ENCODE measurements at places on chromosomes 4 and X.

GRCh38 chr4:178480105-178480504 lies 1037.9 kb upstream of the AGA start:
- no peak for DNase-seq

DNA sequence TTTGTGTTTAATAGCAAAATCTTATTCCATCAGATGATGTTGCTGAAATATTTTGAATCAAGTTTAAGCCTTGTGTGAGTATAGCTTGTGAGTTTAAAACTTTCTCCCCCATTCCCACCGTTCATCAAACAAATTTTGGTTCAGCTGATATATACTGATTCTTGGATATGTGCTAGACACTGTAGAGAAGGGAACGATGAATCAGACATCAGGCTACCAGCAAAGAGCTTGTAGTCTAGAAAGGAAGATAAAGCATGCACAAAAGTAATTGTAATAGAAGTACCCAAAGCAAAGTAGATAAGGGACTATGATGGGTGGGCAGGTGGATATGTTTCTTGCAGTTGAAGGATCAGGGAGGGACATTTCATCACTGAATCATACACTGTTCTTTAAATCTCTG lies 131.9 kb downstream of the AKAP4 start:
- no peak for DNase-seq

GRCh38 chr4:46503739-46504138 lies 113.8 kb upstream of the GABRA2 start:
- DNase-seq = no peak

GRCh38 chr4:56843421-56843899 lies 22.0 kb upstream of the SPINK2 start:
- DNase-seq = no peak

DNA sequence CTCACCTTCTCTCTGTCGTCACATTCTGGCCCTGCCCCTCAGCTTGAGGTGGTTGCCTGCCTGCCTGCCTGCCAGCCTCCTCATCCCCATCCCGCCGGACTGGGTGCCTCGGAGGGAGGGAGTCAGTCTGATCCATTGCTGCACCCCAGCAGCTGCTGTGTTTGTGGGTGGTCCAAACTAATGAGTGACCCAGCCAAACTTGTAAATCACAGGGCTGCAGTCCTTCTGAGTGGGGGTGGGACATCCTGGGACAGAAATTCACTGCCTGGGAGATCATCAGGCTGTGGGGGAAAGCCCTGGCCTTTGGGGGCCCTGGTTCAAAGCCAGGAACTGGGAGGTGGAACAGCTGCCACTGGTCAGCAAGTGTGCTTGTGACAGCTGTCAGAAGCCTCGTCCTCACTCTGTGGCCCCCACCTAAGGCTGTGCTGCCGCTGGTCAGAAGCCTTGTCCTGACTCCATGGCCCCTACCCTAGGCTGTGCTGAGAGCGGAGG lies 5.6 kb downstream of the GPR78 start:
- DNase-seq = no peak

DNA sequence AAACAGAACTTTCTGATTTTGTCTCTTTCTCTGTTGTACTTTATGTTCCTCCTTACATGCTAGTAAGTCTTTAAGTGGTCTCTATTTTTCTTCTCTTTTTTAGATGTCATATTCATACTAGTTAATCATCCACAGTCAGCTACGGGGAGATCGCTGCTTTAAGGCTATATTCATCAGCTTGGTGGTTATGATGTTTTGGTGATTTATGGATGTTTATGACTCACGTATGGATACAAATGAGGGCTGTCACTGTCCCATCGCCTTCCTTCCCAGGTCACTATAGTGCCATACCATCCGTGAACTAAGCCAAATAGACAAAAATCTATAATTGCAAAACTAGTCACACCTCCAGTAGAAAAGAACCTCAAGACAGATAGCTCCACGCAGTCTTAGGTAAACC lies 296.8 kb upstream of the AADAT start:
- no peak for DNase-seq

DNA sequence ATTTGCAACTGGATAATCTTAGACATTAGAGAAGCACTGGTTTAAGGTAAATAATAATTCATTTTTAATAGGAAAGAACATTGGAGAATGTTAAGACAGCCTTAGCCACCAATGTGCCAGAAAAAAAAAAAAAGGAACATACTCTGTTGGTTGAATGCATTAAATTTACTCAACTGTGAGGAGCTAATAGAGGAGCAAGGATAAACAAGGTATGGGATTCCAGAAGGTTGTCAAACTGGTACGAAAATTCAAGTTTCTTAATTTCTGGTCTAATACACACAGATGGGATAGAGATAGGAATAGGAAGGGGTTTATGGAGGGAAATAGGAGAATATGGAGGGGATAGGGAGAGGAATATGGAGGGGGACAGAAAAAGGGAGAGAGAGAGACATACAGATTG lies 1096.6 kb downstream of the ARAP2 start:
- DNase-seq = no peak

- DNase-seq = no peak
Measured at GRCh38 chr4:14340321-14340720, 662.0 kb upstream of the CPEB2 start.

GRCh38 chr4:184039963-184040383 lies 134.9 kb downstream of the STOX2 start:
- no peak for DNase-seq

DNA sequence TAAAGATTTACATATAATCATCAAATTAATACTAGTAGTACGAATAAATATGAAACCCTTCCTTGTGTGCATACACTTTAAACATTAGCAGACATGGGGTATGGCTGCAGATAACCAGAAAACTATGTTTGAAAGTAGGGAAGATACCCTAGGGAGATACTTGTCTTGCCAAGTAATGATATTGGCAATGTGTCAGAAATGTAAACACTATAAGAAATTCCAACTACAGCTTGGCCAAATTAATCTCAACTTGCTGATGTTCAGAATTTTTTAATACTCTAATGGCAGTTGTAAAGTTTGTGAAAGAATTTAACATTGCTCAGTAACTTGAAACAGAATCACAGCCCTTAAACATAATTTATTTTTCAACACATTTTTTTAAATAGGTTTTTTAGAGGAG lies 27.4 kb upstream of the HPGD start:
- no peak for DNase-seq

Measured in stimulated activated CD8-positive, alpha-beta memory T cell treated with anti-CD3 and anti-CD28 coated beads, Interleukin-7, amount 100 ng/mL, for 1 hour (primary cell).